ENCODE measurements at places on chromosomes 12 and 14.

- DNase-seq: no peak
These were observed 71.0 kb upstream of the CDKN3 start for GRCh38 chr14:54325766-54326165.

DNA sequence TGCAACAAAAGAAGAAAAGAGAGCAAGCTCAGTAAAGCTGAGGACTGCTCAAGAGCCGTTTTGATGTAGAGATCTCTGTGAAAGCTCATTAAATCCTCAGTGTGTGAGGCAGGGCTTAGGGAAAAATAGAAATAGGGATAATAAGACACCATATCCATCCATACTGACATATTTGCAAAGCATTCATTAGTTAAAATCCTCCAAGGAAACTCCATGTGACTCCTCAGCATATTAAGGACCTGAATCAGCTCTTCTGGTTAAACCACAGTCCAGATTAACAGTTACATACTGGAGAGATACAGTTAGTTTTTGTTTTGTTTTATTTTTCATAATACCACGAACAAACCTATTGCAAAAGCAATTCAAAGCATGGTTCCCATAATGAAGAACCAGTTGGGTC is 288.2 kb downstream of the PAWR start:
- DNase-seq: no peak

DNA sequence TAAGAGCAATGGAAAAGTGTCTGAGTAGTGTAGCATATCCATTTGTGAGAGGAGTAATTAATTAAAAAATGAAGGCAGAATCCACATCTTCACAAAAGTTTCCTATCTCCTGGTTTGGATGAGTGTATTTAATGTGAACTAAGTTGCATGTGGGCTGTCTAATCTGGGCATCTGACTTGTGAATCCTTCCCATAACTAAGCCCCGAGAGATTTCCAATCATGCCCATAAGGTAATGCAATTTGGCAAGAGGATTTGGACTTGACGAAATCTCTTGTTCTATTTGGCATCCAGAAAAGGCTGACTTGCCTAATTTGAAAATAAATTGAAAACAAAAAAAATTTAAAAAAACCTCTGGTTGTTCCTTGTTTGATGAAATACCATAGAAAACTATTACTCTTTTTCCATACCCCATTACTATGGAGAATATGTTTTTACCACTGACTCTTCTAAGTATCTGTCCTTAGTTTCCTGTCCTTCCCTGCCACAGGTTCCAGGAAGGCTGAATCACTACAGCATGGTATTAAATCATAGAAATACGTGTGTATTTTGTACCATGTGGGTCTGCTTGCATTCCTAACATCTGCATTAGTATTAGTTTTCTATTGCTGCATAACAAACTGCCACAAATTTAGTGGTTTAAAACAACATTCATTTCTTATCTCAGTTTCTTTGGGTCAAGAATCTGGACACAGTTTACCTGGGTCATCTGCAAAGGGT is 48.4 kb downstream of the ETV6 start:
- DNase-seq: no peak

GRCh38 chr14:59728304-59728703 is 142.3 kb downstream of the RTN1 start:
- DNase-seq: no peak

DNA sequence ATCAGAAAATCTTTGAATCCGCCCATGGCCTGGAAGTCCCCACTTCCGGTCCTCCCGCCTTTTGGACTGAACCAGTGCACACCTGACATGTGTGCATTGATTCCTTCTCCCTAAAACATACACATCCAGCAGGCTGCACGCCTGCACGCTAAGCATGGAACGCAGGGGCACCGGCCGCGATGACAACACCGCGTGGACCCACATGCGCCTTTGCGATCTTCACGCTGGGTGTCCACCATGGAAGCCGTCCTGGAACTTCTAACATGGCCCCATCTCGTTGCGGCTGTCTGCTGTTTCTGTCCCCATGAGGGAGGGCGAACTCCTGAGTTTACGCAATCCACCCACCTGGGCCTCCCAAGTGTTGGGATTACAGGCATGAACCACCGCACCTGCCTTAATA is 73.7 kb downstream of the GALNT9 start:
- no peak for DNase-seq

DNA sequence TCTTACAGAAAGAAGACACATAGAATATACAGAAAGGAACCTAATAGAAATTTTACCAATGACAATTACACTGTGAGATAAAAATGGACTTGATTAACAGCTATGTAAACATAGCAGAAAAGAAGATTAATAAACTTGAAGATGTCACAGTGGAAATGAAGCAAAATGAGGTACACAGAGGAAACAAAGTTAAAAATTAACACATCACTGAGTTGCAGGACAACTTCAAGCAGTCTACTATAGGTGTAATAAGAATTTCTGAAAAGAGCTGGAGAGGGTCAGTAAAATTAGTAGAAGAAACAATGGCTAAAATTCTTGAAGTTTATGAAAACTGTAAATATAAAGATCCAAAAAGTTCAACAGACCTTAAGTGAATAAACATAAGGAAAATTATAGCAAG is 738.7 kb downstream of the C12orf50 start:
- DNase-seq: no peak

DNA sequence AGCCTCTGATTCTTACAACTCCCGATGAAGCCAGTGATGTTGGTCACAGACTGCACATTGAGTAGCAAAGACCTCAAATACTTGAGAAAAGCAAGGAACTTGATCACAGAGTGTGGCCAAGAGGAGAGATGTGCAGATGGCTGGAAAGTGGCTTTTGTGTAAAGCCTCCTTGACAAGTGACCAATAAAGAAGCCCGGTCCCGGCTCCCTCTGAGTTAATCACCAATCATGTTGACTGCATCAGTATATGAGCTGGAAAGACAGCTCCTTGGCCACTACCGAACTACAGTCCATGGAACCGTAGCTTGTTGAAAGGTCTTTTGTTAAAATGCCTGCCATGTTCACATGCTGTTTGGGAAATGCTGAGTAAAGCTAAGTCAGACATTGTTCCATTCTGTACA is 23.7 kb upstream of the SERPINA6 start:
- DNase-seq: no peak

DNA sequence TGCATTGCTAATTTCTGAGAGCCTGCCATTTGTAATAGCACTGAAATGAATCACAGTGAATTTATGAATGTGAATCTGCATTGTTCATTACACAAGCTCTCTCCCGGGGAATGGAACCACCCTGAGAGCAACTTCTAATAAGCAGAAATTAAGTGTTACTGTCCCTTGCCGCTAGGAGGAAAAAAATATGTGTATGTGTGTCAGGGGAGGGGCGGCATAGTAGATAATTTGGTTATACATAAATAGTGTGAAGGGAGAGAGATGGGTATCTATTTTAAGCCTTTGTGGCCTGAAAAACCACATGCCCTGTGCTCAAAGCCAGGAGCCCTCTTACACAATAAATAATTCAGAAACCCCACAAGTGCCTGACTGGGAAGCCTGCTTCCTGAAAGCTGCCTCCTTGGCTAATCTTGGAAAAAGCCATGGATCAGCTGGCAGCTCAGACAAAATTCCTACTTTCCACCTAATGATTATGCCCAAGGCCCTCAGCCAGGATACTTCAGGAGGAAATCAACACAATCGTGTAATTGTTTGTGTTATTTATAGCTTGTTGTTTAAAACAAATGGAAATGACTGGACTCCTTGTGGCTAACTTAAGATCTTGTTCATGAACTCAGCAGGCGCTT is 366.2 kb upstream of the KITLG start:
- peak; percentile 44 for DNase-seq

DNA sequence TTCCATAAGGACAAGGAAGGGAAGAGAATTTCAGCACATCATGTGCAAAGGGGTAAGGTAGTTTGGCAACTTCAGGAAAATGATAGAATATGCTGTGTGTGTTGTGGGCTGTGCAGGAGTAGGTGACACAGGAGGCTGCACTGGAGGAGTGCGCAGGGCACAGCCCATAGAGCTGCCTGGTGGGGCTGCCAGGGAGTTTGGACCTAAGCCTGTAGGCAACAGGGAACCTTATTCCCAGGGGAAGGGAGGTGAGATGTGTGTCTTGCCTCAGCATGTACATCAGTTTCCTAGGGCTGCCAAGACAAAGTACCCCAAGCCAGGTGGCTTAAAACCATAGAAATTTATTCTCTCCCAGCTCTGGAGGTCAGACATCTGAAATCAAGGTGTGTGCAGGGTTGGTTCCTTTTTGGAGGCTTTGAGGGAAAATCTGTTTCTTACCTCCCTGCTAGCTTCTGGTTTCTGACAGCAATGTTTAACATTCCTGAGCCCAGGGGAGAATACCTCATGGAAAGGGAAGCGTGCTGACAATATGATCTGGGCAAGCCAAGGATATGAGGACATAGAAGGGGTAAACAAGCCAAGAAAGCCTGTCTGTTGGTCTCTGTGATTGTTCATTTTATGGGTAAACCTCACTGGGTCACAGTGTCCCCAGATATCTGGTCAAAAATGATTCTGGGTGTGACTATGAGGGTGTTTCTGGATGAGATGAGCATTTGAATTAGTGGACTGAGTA is 174.0 kb upstream of the NTF3 start:
- DNase-seq: no peak

- DNase-seq: no peak
These were observed 66.5 kb downstream of the PPP2R5C start for GRCh38 chr14:101828046-101828445.

DNA sequence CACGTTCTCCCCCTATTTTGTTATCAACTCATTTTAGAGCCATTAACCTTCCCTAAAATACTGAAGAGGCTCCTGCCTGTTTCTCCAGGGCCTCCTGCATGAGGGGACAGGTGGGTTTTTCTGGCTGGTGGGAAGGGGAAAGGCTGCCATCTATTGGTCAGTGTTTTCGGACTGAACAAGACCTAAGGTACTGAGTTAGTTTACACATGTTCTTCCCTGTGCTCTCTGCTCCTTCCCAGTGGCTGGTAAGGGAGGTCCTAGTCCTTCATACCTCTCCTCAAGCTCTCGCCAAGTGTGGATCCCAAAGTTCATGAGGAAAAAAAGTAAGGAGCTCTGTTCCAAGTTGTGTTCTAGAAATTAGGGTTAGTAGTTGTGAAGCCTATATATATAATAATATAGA is 357.5 kb downstream of the FSCB start:
- no peak for DNase-seq

- DNase-seq: peak; percentile 94
These were observed 84.0 kb downstream of the ACTN1 start for GRCh38 chr14:68894802-68895703.

DNA sequence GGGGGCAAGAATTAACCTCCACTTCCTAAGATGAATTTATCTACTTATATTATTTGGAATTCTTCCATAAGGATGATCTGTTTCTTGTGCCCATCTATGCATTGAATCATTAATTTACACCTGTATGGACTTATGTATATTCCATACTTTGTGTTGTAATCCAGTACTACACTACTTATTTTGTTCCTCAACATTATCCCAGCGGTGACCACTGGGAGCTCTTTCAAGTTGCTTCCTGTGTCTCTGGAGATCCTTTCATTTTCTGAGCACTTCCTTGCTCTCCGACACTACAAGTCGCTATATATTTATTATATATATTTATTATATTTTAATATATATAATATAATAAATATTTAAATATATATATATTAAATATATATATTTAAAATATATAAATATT is 54.9 kb upstream of the SCN8A start:
- no peak for DNase-seq

DNA sequence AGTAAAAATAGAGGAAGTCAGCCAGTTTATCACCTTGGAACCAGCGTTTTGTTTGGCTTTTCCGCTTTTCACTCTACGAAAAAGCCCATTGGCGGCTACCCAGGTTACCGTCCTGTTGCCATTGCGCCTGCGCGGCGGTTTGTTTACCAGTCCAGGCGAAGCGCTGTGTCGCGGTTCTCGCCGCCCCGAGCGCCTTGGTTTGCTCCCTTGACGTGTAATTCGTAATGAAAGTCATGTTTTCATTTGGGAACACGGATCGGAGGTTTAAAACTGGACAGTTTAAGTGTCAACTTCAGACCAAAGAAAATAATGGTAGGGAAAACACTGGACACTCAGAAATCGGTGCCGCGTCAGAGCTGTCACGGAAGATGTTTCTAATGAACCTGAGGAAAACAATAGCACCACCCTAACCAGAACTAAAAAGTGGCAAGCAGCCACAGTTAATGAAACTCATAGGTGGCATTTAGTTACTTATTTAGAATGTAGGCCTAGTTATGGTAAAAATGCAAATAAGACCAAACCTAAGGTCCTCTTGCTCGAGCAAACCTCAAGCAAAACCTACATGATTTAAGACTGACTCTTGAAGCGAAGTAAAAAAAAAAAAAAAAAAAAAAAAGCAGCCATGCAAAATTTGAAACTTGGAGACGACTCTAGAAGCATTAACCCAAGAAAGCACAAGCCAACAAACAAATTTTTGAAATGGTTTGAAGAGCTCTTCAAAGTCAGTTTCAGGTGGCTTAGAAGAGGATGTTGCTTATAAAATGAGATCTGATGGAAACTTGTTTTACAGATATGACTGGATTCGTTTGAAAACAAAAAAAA is 790 bp upstream of the GPR19 start:
- DNase-seq: peak; percentile 92

GRCh38 chr12:127125607-127126259 is 1141.2 kb upstream of the TMEM132C start:
- DNase-seq: peak; percentile 46

- no peak for DNase-seq
These were observed 166.1 kb upstream of the EEA1 start for GRCh38 chr12:93094988-93095737.

- DNase-seq: peak; percentile 81
These were observed 128.1 kb downstream of the ITPR2 start for GRCh38 chr12:26704684-26705460.

GRCh38 chr12:107477947-107478610 is 207.5 kb upstream of the PWP1 start:
- DNase-seq: no peak

- no peak for DNase-seq
These were observed 372.1 kb upstream of the FAR2 start for GRCh38 chr12:28776913-28777422.

GRCh38 chr12:130227641-130228040 is 65.4 kb downstream of the FZD10 start:
- DNase-seq: no peak

GRCh38 chr14:53109105-53110041 is 43.8 kb downstream of the DDHD1 start:
- no peak for DNase-seq

GRCh38 chr12:56382611-56383010 is 20.0 kb upstream of the APOF start:
- DNase-seq: no peak

Data from inflammatory macrophage treated with lipopolysaccharide for 1 hour (primary cell).